SHP77 (cell line): ENCODE measurements at places on chromosomes 6 and 20.

- no peak for DNase-seq
Measured at GRCh38 chr20:35718972-35719635, 19.9 kb downstream of the ROMO1 start.

DNA sequence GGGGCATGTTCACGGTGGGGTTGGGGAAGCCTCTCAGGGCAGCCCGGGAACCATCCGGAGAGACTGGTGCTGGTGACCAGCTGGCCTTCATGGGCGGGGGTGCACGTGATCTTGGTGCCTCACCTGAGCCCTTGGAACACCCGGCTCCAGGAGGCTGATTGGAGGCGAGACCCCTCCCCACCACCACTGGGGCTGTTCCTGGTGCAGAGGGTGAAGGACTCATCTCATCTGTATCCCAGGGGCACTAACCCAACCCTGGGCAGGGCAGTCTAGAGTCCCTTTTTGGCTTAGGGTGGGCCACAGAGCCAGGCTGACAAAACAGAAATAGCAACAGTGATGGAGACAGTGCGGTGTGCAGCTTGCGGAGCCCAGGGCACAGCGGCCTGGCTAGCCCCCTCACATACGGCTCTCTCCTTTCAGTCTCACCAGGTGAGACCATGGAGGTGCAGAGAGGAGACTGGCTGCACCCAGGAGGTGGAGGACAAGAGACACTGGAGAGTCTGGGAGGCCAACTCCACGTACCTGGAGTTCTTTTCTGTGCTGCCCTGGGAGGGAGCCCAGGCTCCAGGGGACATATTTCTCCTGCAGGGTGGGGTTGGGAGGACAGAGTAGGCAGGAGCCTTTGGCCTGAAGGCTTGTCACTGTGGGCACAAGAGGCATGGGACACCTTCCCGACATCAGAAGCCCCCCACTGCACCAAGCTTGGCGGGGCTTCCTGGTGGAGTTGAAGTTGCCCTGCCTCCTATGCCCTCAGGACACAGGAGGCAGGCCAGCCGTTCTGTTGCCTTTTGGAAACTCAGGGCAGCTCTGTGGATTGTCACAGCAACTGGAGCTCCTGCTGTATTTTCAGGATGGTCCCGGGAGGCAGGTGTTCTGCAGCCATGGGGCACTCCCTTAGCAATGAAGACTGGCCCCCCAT lies 106.0 kb downstream of the SYCP2 start:
- no peak for DNase-seq

DNA sequence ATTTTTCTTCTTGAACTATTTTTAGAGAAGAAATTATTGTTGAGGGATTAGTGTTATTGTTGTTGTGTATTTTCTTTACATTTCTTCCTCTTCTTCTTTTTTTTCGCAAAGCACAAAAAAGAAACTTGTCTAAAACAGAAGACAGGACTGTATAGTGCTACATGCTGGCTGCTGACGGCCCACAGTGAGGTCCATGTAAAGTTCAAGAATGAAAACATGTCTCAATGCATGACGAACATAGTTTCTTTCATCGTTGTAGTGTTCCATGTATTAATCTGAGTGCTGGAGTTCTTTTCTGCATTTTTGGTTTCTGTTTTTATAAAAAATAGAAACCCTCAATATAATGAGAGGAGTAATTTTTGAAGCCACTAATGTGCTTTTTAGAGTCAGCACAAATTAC lies 462.9 kb upstream of the MARCKS start:
- DNase-seq: no peak

- DNase-seq: no peak
Measured at GRCh38 chr6:17971128-17972073, 16.0 kb downstream of the KIF13A start.

DNA sequence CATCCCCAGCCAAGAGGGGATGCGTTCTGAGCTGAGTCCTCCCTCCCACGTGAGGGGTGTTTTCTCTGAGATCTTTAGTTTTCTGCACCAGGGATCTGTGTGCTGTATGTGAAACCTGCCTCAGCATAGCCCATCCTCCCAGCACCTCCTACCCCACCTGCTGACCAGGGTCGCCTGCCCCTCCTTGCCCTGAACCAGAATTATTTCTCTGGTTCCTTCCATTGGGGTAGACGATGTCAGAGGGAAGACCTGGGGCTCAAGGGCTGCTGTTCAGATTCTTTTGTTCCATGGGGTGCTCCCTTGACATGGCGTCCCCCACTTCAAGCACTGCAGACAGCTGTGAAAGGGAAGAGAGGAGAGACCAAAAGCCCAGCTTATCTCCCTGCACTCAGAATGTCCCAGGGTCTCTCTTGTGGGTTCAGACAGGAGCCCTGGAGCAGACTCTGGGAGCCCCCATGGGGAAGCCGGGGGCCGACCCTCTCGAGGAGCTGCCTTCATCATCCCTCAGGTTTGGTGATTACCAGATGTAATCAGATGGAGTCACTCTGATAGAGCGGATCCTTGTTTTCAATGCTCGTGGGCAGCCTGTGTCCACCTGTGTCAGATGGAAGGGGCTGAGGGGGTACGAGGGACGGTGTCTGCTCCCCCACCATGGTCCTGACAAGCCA lies 74.3 kb downstream of the ERMARD start:
- no peak for DNase-seq

DNA sequence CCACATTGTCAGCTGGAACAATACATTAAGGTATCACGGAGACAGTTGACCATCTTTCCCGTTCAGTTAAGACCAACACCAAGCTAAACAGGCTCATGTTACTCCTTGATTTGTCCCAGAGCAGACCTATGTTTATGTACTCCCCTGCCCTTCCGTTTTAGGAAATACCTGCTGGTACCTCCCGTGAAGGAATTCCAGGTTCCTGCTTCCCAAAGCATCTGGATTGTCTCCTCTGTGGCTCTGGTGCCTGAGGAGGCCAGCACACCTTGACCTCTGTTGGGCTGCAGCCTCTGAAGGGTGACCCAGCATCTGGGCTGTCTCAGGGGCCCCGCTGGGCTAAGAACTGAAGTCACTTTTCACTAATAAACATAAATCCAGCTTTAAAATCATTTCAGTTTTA lies 647.8 kb upstream of the MARCKS start:
- DNase-seq: no peak

DNA sequence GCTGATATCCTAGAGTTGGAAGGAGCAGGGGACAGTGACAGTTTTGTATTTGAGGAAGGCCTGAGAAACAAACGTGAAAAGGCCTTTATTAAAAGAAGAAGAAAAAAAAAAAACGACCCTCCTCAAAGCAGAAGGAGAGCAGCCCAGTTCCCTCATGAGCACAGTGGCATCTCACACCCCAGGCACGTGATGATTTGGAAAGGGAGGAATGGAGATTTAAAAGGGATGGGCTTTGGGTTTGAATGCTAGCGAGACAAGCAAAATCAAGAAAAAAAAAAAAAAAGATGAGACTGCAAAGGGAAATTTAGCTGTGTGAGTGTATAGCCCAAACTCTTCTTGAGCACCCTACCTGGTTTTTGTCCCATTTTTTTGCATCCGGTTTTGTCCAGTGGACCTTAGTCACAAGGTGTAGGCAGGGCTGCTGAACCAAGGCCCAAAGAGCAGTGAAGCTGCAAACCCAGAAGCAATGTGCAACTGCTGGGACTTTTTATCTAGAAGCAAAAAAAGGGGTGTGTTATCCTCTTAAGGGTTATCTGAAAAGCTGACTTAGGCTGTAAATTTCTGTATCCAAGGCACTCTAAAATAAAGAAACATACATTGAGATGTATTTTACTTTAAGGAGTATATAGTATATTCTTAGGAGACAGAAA lies 54.5 kb upstream of the RREB1 start:
- DNase-seq: no peak

- DNase-seq: no peak
Measured at GRCh38 chr20:53901497-53902096, 168.8 kb downstream of the BCAS1 start.
